ENCODE measurements at places on chromosomes 7 and 10.

- no peak for DNase-seq
These were observed 445.7 kb downstream of the ADRA2A start for GRCh38 chr10:111522551-111522950.

DNA sequence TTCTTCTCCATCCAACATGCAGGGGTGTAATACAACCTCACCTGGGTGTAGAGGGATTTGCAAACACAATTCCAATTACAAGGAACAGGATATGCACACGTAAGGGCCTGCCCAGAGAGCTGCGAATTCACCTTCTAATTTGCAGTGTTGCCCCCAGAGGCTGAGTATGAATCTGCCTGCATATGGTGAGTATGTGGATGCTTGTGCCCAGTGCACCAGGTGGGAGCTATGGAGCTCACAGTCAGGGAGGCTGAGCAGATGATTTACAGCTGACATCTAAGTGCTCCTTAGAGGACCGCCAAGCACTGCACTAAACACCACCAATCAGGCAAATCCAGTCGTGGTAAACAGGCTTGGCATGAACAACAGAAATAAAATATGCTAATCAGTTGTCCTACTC is 132.0 kb downstream of the RELN start:
- DNase-seq = no peak

- no peak for DNase-seq
These were observed 14.2 kb downstream of the TFR2 start for GRCh38 chr7:100627238-100627549.

GRCh38 chr10:28075424-28075823 is 76.5 kb upstream of the ODAD2 start:
- DNase-seq = no peak

DNA sequence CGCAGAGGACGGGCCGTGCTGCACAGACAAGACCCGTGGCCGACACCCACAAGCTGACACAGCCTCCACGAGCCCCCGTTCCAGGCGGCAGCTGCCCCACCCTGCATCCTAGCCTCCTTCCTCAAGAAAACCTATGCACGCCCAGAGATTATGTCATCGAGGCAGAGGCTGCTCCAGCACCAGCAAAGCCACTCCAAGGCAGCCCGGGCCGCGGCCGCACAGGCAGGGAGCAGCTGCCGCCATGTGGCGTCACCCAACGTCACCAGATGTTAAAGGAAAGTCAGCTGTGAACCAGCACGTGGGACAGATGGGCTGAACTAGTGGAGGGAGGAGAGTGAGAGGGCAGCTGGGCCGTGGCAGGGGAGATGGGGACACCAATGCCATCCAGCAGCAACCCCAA is 59.8 kb downstream of the STK32C start:
- no peak for DNase-seq

GRCh38 chr7:55252386-55252785 is 112.8 kb upstream of the LANCL2 start:
- no peak for DNase-seq

GRCh38 chr10:6427357-6427959 is 152.6 kb downstream of the PRKCQ start:
- no peak for DNase-seq

- DNase-seq = no peak
These were observed 13.7 kb upstream of the ZNF248 start for GRCh38 chr10:37871143-37871542.

- DNase-seq = no peak
These were observed 165.2 kb downstream of the GNAT3 start for GRCh38 chr7:80346704-80347103.

- DNase-seq = no peak
These were observed 9.8 kb downstream of the RBP4 start for GRCh38 chr10:93591065-93591808.

Data from left lung (tissue), 14 donors.